ENCODE measurements at places on chromosomes 13 and 19.

DNA sequence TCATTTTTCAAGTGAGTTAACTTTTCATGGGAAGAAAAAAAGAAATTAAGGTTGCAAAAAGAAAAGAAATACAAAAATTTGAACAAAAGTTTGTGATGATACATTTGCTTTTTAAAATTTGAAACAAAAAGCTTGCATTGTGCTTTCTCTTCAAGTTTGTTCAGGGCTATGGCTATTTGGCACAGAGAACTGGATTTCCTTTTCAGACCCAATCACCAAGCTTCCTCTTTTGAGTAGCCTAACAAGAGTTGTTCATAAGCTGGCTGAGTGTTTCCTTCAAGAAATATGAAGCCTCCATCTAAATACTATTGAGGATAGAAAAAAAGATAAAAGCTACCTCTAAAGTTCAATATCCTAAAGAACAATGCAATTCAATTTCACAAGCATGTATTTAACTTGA is 787.8 kb downstream of the LIG4 start:
- no peak for DNase-seq

- no peak for DNase-seq
Observed at GRCh38 chr19:29567366-29567915, 38.6 kb upstream of the POP4 start.

DNA sequence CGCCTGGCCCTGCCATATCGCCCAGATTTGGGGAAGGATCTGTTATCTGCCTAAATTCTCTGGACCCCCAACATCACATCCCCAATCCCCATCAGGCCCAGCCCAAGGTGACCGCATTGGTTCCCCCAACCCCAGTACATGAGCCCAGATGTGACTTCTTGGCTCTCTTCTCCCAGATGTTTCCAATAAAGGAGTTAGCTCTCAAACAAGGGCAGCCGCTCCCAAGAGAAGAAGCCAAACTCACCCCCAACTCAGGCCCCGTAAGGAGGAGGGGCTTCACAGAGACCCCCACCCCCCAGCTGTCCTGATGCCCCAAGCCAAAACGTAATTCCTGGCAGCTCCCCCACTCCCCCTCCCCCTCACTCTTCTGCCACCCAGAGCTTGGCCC is 6.9 kb downstream of the FBN3 start:
- DNase-seq, result no peak

GRCh38 chr13:98970330-98970729 is 7.5 kb downstream of the DOCK9 start:
- no peak for DNase-seq

DNA sequence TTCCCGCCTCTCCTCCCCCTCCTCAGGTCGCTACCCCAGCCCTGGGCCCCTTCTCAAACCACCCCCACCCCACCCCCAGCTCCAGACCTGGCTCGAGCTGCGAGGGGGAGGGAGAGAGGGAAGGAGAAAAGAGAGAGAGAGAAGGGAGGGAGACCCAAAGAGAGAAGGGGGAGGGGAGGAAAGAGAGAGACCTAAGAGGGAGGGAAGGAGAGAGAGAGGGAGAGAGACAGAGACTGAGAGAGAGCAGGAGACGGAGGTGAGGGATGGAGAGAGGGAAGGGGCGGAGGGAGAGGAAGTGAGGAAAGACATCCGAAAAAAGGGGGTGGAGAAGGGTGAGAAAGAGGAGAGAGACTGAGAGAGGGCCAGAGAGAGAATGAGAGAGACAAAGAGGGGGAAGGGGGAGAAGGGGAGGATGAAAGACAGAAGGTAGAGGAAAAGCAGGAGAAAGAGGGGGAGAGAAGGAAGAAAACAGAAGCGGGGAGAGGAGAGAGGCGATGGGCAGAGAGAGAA is 2.0 kb upstream of the SPACA6 start:
- DNase-seq, result no peak

Measured in mucosa of descending colon (tissue), 3 donors.